ENCODE measurements at places on chromosomes 4 and X.

DNA sequence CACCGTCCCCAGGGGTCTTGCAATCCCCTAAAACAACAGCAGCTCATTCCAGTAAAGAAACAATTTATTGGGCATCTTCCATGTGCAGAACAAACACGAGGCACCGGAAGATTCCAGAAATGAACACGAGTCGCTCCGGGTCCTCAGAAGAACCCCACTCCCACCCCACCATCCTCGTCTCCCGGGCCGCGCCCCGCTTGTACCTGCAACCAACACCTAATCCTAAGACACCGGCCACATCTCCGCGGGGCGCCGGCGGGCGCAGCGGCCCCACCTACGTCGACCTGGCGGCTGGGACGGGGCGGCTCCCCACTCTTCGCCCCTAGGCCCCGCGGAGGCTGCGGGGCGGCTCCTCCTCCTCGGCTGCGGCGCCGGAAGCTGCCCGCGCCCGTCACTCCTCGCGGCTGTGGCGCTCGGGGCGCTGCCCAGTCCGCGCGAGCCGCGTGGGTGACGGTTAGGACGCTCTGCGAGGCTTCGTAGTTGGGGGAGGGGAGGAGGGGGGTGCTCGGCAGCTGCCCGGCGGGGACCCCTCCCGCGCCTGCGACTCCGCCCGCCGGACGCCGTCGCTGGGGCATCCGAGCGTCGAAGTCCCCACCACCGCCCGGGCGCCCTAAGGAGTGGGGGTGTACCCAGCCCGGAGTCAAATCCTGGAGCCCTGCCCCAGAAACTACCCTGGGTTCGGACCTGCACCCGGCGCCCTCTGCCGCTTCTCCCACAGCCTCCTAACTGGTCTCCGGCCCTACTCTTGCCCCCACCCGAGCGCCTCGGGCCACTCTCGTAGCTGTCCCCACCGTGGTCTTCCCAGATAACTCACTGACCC is at the start of gene CCDC158:
TSS of gene CCDC158 (minus strand) at position 380 of the 820 bp plus-strand sequence. CDS start 17,934 bp downstream, outside the sequence.
- DNase-seq: no peak

DNA sequence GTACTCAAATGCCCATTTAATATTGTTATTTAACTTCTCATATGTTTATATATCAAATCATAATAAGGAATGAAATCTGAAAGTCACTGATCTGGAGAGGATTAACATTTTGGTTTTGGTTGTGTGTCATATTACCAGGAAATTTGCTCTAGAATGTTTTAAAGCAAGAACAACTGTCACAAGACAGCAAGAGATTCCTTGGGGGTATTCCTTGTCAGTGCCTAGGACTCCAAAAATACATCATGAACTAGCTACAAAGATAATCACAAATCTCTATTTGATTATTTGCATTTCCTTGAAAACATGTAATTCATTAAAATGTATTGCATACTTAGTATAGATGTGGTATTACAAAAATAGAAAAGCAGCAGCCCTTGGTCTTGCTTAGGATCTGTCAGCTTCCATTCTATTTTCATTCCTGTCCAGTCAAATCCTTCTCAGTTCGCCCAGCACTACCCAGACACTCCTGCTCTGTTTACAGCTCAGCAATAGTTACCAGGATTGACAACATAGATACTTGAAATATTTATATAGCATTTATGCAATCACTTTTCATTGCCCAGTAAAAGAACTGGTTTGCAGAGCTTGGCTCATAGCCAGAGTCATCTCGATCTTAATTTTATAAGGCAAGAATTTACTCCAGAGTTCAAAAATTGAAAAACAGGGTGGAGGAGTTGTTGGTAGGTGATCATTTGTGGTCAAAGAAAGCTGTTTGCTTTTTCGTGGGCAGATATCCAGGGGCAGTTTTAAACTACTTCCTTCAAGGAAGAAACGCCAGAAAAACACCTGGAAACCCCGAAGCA is 9.2 kb upstream of the BMP3 start:
- no peak for DNase-seq

- no peak for DNase-seq
Measured at GRCh38 chrX:45134775-45135174, 65.9 kb downstream of the DIPK2B start.

DNA sequence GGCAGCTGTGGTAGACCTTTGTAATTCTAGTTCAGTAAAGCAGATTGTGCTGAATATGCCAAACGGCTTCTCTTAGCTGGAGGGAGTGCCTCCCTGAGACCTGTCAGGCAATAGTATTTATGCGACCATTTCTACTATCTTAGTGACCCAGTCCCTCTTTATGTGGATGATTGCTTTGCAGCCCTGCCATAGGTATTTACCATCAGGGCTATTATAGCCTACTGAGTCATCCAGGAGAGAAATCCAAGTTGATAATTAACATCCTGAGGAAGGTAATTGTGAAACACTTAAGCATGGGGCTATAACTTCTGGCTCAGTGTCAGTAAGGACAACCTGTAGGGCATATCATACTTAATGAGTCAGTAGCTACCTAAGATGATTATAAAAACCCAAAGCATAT is 103.9 kb upstream of the MAOA start:
- no peak for DNase-seq

DNA sequence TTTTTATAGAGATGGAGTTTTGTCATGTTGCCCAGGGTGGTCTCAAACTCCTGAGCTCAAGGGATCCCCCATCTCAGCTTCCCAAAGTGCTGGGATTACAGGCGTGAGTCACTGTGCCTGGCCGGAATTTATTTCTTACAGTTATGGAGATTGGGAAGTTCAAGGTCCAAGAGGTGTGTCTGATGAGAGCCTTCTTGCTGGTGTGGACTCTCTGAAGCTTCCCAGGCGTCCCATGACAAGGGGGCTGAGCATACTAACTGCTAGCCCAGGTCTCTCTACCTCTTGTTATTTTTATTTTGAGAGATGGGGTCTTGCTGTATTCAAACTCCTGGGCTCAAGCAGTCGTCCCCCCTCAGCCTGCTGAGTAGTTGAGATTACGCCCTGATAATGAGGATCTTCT is 2.9 kb upstream of the NSD2 start:
- no peak for DNase-seq
